RPMI7951 (cell line): ENCODE measurements at places on chromosomes 3 and 15. TPM values are rescaled to one million over a fixed set of nuclear protein-coding genes. Genes with fewer than 3 reads are reported as not detected.
A peak's percentile ranks its signal among the peaks of the same experiment; 100 is the strongest.

DNA sequence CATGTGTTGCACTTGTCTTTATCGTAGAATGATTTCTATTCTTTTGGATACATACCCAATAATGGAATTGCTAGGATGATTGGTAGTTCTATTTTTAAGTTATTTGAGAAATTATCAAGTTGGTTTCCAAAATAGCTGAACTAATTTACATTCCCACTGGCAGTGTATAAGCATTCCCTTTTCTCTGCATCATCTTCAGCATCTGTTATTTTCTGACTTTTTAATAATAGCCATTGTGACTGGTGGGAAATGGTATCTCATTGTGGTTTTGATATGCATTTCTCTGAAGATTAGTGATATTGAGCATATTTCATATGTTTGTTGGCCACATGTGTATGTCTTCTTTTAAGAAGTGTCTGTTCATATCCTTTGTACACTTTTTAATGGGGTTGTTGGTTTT, 81.7 kb upstream of the NUDT16 start:
- DNase-seq, result no peak

DNA sequence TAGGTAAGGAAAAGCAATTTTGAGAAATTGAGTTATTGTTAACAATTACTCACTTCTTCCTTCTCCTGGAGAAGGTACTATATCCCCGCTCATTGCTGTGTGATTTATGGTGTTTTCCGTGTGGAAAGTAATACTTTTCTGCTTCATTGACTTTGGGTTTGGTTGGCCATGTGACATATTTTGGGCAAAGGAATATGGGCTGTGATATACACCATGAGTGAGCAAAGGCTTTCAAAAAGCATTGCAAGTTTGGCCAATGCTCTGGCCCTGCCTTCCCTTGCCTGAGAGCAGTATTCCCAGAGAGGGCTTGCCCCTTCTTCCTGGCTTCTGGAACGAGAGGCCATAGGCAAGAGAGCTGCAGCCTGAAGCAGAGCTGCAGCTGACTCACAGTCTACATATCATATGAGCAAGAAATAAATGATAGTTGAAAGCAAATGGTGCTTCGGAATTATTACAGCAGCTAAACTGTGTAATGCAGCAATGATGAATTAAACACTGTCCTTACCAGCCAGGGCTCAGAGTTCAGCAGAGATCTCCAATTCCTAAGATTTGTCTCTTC, 216.8 kb upstream of the CD96 start:
- peak; percentile 43 for DNase-seq

DNA sequence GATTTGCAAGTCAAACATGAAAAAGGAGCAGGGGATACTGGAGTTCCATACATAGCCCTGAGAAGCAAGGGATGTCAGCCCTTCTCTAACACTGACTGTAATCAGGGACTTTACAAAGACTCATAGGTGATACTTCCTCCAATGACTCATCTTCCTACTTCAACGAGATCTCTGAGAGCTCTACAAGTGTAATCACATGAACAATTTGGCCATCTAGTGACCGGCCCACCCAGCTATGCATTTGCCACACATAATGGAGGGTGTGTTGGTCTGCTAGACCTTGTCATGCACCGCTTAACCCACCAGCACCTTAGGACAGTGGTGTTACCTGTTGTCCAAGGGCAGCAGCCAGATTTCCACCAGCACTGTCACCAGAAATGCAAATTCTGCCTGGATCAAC, 75.3 kb downstream of the NCEH1 start:
- DNase-seq, result peak; percentile 65

- DNase-seq, result no peak
Measured at GRCh38 chr3:191563722-191564121, 102.8 kb downstream of the PYDC2 start.

The CCR9 gene
- total RNA-seq, result not detected in 2 replicates

The GYG1 gene
- total RNA-seq, result 45.3 and 65.4 TPM in 2 replicates

DNA sequence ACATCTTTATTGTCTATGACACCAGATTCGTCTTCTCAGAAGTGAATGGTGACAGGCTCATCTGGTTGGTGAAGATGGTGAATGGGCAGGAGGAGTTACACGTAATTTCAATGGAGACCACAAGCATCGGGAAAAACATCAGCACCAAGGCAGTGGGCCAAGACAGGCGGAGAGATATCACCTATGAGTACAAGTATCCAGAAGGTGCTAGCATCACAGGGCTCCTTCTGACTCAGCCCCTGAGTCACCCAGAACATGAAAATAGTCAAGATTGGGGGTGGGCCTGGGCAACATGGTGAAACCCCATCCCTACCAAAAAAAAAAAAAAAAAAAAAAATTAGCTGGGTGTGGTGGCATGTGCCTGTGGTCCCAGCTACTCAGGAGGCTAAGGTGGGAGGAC, 32.6 kb downstream of the TGM4 start:
- no peak for DNase-seq

The ASB14 gene
- total RNA-seq, result not detected in 2 replicates

The GABRR3 gene
- total RNA-seq, result not detected in 2 replicates

- no peak for DNase-seq
Measured at GRCh38 chr3:44955917-44956316, 20.1 kb downstream of the ZDHHC3 start.

The OR5K1 gene
- not detected in 2 replicates for total RNA-seq

GRCh38 chr3:43411429-43411828, 125.1 kb downstream of the SNRK start:
- no peak for DNase-seq

- peak; percentile 57 for DNase-seq
Measured at GRCh38 chr3:140942221-140943104, 827 bp downstream of the SLC25A36 start.

DNA sequence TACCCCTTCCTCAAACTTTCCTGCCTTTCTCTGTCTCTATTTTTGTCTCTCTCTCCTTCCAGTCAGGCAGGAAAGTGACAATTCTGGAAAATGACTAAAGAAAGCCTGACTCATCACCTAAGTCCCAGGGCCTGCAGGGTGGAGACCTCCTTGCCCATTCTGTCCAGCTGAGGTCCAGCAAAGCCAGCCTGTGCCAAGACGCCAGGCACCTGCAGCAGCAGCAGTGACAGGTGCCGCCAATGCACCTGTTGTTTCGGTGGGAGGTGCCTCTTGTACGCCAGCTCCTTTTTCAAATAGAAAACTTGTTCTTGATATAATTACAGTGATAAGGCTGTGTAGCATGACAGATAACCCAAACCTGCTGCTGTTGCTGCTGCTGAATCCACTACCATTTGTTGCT, 501.3 kb downstream of the NTRK3 start:
- peak; percentile 57 for DNase-seq

GRCh38 chr3:111737047-111737705, 121.9 kb upstream of the PHLDB2 start:
- no peak for DNase-seq

GRCh38 chr3:156888176-156888575, 62.0 kb downstream of the LEKR1 start:
- DNase-seq, result no peak

The FGD5 gene
- 5.3 and 7.9 TPM in 2 replicates for total RNA-seq

The PPP1R14D gene
- not detected in 2 replicates for total RNA-seq

The TTC14 gene
- total RNA-seq, result 19.1 and 30.9 TPM in 2 replicates

GRCh38 chr15:40776537-40777141, 6.9 kb downstream of the C15orf62 start:
- DNase-seq, result peak; percentile 72

DNA sequence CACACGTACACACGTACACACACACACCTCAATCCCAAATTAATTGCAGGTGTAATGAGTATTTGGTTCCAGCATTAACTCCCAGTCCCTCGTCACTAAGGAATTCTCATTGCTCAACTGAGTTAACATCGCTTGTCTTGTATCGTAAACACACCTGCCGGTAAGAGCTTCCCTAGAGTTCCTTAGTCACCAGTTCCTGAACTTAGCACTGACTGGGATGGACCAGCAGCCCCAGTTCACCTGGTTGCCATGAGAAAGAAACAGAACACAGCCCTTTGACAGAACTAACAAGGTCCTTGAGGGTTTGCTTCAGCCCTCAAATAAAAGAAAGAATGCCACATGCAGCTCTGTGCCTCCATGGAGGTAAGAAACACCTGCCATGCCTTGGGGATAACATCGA, 66.3 kb upstream of the SLCO3A1 start:
- no peak for DNase-seq

- DNase-seq, result peak; percentile 98
Measured at GRCh38 chr3:125062904-125063618, 7.3 kb upstream of the HEG1 start.

The MORC1 gene
- not detected in 2 replicates for total RNA-seq

DNA sequence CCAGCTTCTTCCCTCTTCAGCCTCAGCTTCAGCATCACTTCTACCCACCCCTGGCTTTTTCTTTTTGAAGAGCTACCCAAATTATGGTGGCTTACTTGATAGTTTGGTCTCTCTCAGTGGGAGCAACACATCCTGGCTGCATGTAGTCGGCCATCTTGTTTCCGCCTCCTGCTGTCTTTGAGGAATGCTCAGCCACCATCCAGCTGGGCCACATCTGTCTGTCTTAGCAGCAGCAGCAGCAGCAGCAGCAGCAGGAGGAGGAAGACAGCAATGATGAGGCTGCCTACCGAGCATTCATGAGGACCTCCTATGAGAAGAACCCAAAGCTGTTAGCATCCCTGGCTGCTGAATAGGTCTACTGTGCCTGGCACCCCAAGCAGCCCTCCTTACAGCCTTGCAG, 19.7 kb downstream of the IL16 start:
- no peak for DNase-seq

DNA sequence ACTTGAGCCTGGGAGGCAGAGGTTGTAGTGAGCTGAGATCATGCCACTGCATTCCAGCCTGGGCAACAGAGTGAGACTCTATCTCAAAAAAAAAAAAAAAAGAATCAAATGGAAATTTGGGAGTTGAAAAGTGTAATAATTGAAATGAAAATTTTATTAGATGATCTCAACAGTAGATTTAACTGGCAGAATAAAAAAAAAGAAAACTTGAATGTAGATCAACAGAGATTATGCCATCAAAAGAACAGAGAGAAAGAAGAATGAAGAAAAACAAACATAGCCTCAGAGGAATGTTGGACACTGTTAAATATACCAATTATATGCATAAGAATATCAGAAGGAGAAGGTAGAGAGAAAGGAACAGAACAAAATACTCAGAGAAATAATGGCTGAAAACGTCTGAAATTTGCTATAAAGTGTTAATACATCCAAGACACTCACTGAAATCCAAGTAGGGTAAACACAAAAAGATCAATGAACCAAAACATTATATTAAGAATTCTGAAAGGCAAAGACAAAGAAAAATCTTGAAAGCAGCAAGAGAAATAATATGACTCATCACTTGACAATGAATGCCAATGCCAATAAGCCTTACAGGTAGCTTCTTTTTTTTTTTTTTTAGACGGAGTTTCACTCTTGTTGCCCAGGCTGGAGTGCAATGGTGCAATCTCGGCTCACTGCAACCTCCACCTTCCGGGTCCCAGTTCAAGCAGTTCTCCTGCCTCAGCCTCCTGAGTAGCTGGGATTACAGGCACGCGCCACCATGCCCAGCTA, 14.6 kb upstream of the ELP6 start:
- DNase-seq, result no peak

The FGF12 gene
- 0.12 TPM in 1 of 2 replicates, not detected in the other for total RNA-seq

DNA sequence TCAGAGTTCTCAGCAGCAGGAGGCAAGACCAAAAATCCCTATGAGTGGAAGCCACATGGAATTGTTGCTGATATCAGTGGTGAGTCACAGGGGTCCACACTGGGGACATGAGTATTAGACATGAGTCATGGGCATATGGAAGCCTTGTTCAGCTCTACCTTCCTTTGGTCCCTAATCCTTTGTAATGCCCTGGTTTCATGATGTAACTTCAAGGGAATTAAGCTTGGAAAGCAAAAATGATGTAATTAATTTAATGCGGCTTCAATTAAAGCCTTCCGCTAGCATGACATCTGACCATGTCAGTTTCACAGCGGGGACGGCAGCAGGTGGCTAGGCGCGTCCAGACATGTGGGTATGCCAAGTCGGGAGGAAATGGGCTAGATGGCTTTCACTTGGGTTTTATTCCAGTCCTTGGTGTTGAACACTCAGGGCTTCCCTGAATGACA, 176.1 kb upstream of the RGMA start:
- peak; percentile 47 for DNase-seq

- no peak for DNase-seq
Measured at GRCh38 chr3:124942613-124943012, 8.1 kb upstream of the MUC13 start.

DNA sequence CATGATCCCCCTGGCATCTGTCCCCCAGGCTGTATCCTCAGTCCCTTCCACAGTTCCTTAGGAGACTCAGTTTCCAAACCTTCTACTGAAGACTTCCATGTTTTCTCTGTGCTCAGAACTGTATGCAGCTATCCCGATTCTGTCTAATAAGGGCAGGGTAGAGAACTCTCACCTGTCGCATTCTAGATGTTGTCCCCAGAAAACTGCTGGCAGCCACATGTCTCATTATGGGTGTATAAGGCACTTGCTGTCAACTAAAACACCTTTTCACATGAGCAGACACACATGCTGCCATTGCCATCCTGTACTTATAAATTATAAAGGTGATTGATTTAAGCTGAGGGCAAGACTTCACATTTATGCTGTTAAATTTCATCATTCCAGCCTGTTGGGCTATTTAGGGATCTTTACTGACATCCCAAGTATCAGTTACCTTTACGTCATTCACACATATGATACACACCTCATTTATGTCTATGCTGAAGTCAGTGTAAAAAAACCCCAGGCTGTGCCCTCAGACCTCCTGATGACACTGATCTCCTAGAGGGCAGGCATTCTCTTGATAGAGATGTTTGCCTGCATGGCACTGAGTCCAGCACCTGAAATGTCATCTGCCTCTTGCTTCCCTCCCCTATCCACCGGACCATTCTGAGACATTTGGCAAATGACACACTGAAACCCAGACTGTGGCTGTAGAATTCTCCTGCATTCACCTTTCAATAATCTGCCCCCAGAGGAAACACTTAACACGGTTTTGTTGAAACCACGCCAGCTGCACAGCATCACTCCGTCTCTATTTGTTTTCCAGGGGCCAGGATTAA, 35.8 kb downstream of the BTD start:
- DNase-seq, result no peak

The EFL1 gene
- total RNA-seq, result 27.2 and 34.4 TPM in 2 replicates

The IFT57 gene
- 64.8 and 68.0 TPM in 2 replicates for total RNA-seq

The AMT gene
- total RNA-seq, result 1.5 TPM in 1 of 2 replicates, not detected in the other

DNA sequence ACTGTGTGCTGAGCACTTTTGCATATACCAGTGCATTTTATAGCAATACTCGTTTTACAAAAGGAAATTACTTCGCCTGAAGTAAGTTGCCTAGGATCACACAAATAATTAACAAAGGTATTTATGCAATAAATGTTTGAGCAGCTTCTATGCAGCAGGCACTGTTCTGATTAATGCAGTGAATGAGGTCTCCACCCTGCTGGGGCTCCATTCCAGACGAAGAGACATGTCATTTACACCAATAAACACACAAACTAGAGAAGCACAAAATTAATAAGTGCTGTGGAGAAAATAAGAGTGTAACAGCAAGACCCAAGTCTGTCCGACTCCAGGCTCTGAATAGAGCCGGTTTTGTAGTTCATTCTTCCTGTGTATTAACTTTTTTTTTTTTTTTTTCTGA, 17.5 kb downstream of the NOX5 start:
- DNase-seq, result no peak

- peak; percentile 87 for DNase-seq
Measured at GRCh38 chr15:50828610-50829206, 63.2 kb upstream of the SPPL2A start.
